ENCODE measurements at places on chromosomes 1 and 21.

- no peak for DNase-seq
These were observed 136.8 kb downstream of the OLFM3 start for GRCh38 chr1:101859941-101860340.

DNA sequence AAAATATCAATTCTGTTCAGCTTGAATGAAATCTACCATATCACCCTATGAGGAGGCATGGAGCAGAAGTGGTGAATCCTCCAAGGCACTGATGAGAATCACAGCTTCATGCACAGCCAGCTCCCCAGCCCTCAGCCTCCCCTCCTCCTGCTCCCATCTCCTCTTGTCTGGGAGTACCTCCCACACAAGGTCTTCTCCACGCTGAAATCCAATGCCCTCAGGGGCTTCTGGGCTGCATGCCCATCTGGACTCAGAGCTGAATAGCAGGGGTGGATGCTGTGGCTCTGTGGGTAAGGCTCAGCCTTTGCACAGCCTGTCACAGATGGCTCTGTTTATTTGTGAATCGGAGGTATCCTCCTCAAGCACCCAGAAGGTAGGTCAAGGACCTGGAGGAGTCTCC, 48.6 kb downstream of the KCNC4 start:
- no peak for DNase-seq

DNA sequence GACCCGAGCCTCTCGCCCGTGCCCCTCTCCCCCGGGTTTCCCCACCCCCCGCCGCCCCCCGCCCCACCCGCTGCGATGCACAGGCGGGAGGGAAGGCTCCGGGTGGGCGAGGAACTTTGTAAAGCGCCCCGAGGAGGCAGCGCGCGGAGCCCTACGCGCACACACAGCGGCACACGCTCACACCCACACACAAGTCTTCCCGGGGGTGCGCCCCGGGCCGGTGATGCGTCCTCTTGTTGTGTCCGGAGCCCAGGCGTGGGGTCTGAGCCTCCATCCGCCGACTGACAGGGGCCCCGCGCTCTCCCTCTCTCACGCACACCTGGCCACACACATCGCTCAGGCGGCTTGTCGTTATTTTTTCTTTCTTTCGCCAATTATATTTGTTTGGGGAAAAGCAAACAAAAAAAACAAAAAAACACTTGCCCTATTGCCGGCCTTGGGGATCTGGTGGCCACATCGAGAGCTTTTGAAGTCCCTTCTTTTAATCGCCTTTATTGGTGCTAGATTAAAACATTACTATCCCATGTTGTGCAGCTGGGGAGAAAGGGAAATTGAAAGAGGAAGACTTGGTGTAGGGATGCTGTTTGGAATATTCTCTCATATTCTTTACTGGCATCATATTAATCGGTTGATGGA, 770 bp downstream of the NTNG1 start:
- DNase-seq: peak; percentile 18

GRCh38 chr1:162210196-162210595, 140.7 kb downstream of the NOS1AP start:
- no peak for DNase-seq

GRCh38 chr1:228265167-228265566, 57.3 kb downstream of the OBSCN start:
- DNase-seq: no peak

- no peak for DNase-seq
These were observed 5.4 kb upstream of the PITHD1 start for GRCh38 chr1:23772854-23773242.

DNA sequence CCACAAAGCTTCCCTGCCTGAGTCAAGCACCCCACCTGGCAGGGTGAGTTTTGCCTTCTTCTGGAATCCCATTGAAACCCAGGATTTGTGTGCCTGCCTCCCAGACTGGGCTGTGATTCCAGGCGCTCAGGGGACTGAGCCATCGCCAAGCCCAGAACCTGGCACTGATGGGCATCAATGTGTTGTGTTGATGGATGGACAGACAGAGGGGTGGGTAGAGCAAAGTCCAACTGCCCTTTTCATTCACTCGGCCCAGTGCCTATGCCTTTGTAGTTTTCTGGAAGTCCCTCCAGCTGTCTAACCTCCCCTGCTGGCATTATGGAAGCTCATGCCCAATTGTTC, 66.0 kb upstream of the LAPTM5 start:
- DNase-seq: no peak

GRCh38 chr1:198520524-198521254, 19.8 kb downstream of the ATP6V1G3 start:
- peak; percentile 24 for DNase-seq

- no peak for DNase-seq
These were observed 52.3 kb upstream of the MRPS6 start for GRCh38 chr21:34020983-34021553.

GRCh38 chr21:42578761-42579415, 65.2 kb downstream of the SLC37A1 start:
- no peak for DNase-seq

- DNase-seq: no peak
These were observed 170.0 kb upstream of the L1TD1 start for GRCh38 chr1:62024690-62025089.
